Mesenchymal stem cell (in vitro differentiated cells and primary cell): ENCODE measurements at places on chromosomes 16 and 17.
A peak's percentile ranks its signal among the peaks of the same experiment; 100 is the strongest.

- DNase-seq, result no peak
- H3K4me1 ChIP-seq, result peaks cover 23% of the 10 kb centered on the region
These were observed 1.8 kb downstream of the ATP2A3 start for GRCh38 chr17:3962217-3962964.

DNA sequence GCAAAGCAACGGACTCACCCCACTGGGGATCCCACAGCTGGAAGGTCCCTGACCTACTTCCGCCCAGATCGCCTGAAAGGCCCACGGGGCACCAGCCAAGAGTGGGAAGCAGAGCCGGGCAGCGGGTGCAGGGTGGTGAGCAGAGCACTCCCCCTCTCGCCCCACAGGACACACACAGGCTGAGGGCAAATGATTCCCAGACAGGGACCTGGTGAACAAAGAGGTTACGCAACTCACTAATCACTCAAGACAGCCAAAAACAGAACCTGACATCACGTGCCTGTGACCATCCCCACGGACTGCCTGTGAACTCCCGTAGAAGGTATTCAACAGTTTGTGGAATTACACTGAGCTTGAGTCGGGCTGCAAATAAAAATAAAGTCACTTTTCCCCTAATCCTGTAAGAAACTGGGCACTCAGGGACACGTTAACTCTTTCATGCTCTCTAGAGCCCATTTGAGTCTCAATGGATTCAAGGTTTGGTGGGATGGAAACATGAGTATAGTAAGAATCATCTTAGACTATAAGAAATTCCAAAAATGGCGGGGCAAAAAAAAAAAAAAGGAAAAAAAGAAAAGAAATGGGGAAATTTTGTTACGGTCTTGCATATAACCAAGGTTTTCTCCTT, 396.1 kb downstream of the SOX9 start:
- no peak overlapping the region for H3K4me3 ChIP-seq
- H3K36me3 ChIP-seq, result no peaks in the 10 kb centered on the region
- peak overlapping the region; percentile 28 for H3K27ac ChIP-seq
- DNase-seq, result no peak

- H3K4me3 ChIP-seq, result peak overlapping the region; percentile 80
- H3K27ac ChIP-seq, result peak overlapping the region; percentile 61
- H3K27me3 ChIP-seq, result no peaks in the 10 kb centered on the region
- H3K36me3 ChIP-seq, result peaks cover 22% of the 10 kb centered on the region
- peaks cover 51% of the 10 kb centered on the region for H3K4me1 ChIP-seq
These were observed 14.8 kb downstream of the HDAC5 start for GRCh38 chr17:44108440-44109311.

GRCh38 chr17:42068979-42069378, 18.6 kb upstream of the C17orf113 start:
- DNase-seq, result no peak
- peaks cover 48% of the 10 kb centered on the region for H3K27me3 ChIP-seq
- H3K4me1 ChIP-seq, result peaks cover 11% of the 10 kb centered on the region
- no peak overlapping the region for H3K27ac ChIP-seq
- no peak overlapping the region for H3K4me3 ChIP-seq

- no peak overlapping the region for H3K4me3 ChIP-seq
- no peaks in the 10 kb centered on the region for H3K4me1 ChIP-seq
- no peak overlapping the region for H3K27ac ChIP-seq
- no peak for DNase-seq
- no peaks in the 10 kb centered on the region for H3K27me3 ChIP-seq
These were observed 88.3 kb downstream of the PRKCB start for GRCh38 chr16:23924128-23924527.

DNA sequence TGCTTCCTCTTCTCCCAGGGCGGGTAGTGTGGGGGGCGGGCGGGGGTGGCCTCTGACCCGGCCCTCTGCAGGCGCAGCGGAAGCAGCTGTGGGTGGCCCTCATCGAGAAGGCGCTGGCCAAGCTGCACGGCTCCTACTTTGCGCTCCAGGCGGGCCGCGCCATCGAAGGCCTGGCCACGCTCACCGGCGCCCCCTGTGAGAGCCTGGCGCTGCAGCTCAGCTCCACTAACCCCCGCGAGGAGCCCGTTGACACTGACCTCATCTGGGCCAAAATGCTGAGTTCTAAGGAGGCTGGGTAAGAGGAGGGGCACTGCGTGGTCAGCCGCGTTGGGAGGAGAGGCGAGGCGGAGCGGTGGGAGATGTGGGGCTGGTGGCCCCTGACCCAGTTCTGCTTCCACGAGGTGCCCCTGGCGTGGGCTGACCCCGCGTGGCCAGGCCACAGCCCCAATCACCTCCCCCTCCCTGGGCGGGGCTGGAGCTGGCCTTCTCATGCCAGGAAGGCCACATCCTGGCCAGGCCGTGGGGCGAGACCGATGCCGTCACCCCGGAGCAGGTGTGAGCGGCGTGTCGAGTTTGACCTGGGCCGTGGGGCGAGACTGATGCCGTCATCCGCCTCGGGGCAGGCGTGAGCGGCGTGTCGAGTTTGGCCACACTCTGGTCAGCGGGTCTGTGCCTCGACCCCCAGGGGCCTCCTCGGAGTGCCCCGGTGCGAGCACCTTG, 10.5 kb upstream of the PRR35 start:
- DNase-seq, result no peak
- H3K4me3 ChIP-seq, result no peak overlapping the region
- no peaks in the 10 kb centered on the region for H3K27me3 ChIP-seq
- H3K36me3 ChIP-seq, result peaks cover 97% of the 10 kb centered on the region
- H3K27ac ChIP-seq, result no peak overlapping the region
- H3K4me1 ChIP-seq, result peaks cover 7% of the 10 kb centered on the region

DNA sequence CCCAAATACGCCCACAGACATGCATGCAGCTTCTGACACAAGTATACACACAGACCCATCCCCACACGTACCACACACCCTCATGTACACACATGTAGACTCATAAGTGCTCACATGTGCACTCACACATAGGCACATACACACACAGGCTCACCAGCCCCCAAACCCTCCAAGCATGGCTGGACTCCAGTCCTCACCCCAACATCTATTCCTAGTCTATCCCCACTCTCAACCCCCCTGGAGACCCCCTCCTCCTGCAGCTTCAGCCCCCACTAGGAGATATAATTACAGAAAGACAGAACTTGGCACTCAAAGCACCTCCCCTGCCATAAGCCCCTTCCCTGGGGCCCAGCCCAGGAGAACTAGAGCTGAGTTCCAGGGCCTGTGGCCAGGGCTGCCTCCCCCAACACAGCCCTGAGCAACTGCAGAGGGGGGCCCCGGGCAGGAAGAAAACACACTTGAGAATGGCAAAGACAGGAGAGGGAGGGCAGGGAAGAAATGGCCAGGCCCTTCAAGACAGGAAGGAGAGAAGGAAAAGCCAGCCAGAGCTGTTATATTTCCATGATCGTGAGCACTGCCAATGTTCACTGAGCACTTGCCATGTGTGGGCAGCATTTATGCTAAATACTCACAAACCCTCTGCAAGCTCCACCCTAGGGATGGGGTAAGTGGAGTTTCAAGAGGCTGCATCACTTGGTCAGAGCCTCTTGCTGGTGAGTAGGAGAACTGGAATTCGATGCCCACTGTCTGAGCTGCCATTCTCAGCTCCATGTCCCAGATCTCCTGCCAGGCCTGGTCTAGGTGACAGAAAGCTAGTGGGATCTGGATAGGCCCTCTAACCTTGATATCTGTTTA, 224.5 kb downstream of the ZNF423 start:
- no peak overlapping the region for H3K27ac ChIP-seq
- DNase-seq, result peak; percentile 58
- no peaks in the 10 kb centered on the region for H3K4me1 ChIP-seq
- H3K36me3 ChIP-seq, result peaks cover 12% of the 10 kb centered on the region

DNA sequence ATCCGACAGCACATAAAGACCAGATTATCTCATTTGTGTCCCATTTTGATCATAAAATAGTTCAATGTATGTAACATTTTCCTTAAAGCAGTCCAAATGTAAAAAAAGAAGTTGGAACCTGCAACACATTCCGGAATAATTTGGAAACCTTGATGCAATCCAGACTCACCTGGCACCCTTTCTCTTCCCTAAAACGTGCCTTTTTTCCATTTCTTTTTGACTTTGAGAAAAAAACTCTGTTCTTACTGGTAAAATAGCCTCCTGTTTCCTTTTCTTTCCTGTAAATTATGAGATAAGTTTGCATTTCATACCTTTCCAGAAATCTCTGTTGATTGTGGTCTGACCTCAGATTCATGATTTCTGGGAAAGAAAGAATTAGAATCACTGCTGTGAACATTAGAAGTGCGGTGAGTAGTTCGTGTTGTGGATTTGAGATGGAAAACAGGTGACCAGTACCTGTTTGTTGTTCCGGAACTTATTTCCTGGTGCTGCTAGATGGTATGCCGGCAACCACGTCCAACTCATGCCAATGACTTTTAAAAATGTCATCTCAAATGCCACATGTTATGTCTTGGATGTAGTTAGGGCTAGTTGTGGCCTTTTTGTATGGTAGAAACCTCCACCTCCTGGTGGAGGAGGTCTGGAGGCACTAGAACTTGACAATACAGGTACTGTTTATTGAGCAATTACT, 108.1 kb downstream of the SOCS1 start:
- DNase-seq, result no peak
- H3K27ac ChIP-seq, result no peak overlapping the region
- H3K27me3 ChIP-seq, result no peaks in the 10 kb centered on the region
- peaks cover 6% of the 10 kb centered on the region for H3K4me1 ChIP-seq
- H3K36me3 ChIP-seq, result peaks cover 44% of the 10 kb centered on the region

- H3K4me3 ChIP-seq, result no peak overlapping the region
- no peaks in the 10 kb centered on the region for H3K36me3 ChIP-seq
- H3K27ac ChIP-seq, result no peak overlapping the region
- peak; percentile 43 for DNase-seq
These were observed 338.0 kb downstream of the WWOX start for GRCh38 chr16:78437352-78437968.

DNA sequence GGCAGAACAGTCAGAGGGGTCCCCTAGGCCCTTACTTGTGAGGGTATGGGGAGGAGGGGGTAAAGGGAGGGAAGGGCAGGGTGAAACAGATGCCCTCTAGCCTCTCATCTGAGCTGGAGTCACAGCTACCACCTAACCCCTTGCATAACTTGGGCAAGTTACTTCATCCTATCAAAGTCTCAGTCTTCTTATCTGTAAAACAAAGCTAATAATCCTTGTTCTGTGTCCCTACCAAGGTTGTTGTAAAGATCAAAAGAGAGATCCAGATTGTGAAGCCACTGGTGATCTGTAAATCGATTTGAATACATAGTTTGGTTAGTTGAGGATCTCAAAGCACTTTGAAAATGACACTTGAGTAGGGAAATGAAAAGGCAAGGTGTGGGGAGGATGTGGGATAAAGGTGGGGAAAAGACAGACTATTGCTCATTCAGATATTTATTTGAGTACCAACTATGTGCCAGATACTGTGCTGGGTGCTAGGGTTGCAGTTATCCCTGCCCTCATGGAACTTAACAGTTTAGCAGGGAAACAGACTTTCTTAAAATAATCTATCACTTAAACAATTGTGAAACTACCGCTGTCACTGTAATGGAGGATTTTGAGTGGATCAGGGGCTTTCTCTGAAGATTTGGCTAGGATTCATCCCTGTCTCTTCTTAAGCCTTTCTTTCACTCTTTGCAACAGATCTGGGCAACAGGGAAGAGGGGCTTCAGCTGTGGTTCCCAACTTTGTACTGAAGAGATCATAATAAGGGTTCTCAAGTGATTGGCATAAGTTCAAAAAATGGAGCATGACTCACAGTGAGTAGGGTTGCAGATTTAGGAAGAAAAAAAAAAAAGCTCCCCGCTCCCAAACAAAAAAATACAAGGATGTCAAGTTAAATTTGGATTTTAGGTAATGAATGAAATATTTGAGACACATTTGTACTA, 3.0 kb downstream of the HEATR9 start:
- no peaks in the 10 kb centered on the region for H3K36me3 ChIP-seq
- H3K27me3 ChIP-seq, result no peaks in the 10 kb centered on the region
- H3K4me3 ChIP-seq, result no peak overlapping the region
- H3K4me1 ChIP-seq, result no peaks in the 10 kb centered on the region

- no peak overlapping the region for H3K4me3 ChIP-seq
- H3K27ac ChIP-seq, result no peak overlapping the region
- DNase-seq, result no peak
- H3K27me3 ChIP-seq, result peaks cover 24% of the 10 kb centered on the region
These were observed 19.2 kb downstream of the SDK2 start for GRCh38 chr17:73625006-73625405.

- peaks cover 4% of the 10 kb centered on the region for H3K4me1 ChIP-seq
- no peak overlapping the region for H3K27ac ChIP-seq
- peaks cover 4% of the 10 kb centered on the region for H3K27me3 ChIP-seq
- H3K36me3 ChIP-seq, result no peaks in the 10 kb centered on the region
These were observed 30.3 kb downstream of the ARSG start for GRCh38 chr17:68321556-68321954.
